ENCODE measurements at places on chromosomes 2 and 18.

- DNase-seq: no peak
These were observed 239.4 kb upstream of the SKOR2 start for GRCh38 chr18:47490882-47491281.

DNA sequence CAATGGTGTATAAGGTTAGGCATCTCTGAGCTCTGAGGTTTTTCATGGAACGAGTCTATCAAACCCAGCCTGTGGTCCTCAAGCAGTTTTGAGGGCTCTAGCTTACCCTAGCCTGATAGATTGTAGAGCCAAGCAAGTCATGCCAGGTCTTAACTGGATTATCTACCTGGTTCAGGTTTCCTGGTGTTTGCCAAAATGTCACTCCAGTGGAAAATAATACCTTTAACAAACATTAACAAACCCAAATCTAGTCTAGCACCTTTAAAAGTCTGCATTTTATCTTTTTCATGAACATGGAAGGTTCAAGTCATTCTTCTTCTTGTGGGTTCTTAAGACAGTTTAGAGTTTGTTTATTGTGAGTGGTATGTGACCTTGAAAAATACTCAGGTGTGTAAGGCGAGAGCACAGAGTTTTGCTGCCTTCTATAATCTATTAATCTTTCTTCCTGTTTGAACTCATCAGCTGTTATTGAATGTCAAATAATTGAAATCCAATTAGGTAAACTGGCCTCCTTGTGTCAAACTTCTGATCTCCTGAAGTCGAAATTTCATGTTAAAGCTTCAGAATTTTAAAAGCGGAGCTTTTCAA is 13.4 kb upstream of the ADGRF3 start:
- DNase-seq: no peak

DNA sequence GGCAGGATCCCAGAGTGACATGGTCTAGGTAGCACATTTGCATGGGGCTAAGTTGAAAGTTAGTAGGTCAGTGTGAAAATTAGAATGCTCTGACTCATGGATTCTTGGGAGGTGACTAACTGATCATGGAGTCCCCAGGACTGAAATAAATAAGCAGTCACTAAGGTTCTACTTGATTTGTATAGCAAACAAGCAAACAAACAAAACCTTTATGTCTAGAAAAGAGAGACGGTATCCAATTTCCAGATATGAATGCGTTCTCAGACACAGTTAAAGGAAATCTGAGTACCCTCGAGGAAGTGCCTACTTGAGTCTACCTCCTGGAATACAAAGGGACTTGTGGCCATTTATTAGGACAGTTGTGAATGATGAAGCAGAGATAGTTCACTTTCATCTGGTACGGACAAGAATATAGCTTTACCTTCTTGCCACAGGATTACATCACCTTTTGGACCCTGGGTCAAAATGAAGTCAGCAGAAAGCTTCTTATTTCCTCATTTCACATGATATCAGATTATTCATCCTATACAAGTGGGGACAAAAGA is 54.3 kb upstream of the AGPS start:
- no peak for DNase-seq

DNA sequence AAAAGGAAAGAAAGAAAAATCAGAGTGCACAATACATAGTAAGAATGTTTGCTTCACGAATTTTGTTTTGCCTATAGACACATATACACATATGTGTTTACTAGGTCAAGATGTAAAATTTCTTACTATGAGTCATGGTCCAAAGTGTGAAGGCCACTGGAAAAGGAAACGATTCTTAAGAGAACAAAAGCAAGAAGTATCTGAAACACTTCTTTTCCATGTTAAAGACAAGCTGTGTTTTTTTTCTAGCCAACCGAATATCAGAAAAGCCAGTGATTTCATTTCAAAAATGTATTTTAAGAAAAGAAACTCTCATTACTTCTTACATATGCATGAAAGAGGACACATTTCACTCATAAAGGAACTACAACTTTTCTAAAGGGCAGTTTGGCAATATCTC is 24.9 kb downstream of the PECR start:
- no peak for DNase-seq

- DNase-seq: no peak
These were observed 1282.4 kb upstream of the PIK3C3 start for GRCh38 chr18:40672590-40672989.
